ENCODE measurements at places on chromosomes 1 and 21.

DNA sequence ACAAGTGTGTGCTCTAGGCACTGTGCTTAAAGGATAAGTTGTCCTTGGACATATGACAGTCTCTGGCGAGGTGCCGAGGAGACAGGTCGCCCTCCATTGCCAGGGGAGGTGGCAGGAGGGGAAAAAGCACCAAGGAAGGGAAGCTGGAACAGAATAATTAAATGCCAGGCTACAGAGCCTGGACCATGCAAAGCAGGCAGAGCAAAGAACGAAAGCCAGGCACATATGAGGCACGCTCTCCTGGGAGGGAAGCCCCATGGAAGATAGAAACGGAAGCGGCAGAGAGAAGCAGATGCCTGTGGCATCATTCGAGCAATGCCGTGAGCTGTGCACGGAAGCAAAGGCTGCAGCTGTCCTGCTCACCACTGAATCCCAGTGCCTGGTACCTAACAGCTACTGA is 91.2 kb downstream of the JAK1 start:
- no peak for DNase-seq

GRCh38 chr1:168202941-168203654 is 22.7 kb upstream of the SFT2D2 start:
- no peak for DNase-seq

DNA sequence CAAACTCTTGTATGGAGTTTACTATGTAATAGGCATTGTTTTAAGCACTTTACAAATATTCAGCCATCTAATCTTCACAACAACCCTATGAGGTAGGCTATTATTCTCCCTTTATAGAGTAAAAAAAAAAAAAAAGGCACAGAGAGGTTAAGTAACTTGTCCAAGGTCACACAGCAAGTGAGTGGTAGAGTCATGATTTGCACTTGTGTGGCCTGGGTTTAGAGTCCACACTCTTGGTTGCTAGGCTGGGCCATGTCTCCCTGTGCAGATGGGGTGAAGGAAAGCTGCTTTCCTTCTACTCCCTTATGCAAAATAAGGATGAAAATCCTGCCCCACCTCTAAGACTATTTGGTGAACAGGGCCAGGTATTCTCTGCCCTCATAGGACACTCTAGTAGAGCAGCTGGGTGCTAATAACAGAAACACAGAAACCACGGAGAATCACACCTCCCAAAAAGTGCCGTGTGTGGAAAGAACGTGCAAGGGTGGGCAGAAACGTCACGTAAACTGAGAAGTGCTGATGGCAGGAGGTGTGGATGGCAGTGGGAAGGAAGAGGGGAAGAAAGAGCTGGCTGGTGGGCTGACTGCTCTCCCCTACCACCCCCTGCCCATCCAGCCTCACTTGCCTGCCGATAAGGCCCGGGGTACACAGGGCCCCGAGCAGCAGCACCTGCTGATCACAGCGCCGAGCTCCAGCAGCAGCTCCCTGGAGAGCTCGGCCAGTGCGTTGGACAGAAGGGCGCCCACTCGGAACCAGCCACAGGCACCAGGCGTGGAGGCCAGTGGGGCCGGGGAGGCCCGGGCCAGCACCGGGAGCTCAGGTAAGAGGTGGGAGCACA is 28.3 kb upstream of the VPS13D start:
- DNase-seq = no peak

- DNase-seq = no peak
Observed at GRCh38 chr1:224744521-224744920, 128.4 kb downstream of the CNIH3 start.

GRCh38 chr1:31381394-31382294 is 8.8 kb upstream of the FABP3 start:
- no peak for DNase-seq

DNA sequence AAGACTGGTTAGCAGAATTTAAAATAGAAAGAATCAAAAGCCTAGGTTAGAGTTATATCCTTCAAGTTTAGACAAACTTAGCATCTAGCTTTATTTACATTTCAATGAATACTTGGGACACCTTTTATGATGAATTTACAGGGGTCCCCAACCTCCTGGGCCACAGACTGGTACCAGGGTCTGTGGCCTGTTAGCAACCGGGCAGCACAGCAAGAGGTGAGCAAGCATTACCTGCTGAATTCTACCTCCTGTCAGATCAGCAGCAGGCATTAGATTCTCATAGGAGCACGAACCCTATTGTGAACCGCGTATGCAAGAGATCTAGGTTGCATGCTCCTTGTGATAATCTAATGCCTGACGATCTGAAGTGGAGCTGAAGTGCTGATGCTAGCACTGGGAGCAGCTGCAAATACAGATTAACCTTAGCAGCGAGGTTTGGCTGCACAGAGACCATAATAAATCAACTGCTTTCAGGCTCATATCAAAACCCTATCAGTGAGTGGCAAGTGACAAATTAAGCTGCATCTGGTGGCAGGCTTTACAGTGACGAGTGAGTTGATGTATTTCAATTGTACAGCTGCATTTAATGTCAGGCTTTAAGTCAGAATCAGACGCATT is 82.0 kb downstream of the UCHL5 start:
- DNase-seq = peak; percentile 38

- no peak for DNase-seq
Observed at GRCh38 chr1:18088077-18088594, 19.5 kb upstream of the IGSF21 start.

DNA sequence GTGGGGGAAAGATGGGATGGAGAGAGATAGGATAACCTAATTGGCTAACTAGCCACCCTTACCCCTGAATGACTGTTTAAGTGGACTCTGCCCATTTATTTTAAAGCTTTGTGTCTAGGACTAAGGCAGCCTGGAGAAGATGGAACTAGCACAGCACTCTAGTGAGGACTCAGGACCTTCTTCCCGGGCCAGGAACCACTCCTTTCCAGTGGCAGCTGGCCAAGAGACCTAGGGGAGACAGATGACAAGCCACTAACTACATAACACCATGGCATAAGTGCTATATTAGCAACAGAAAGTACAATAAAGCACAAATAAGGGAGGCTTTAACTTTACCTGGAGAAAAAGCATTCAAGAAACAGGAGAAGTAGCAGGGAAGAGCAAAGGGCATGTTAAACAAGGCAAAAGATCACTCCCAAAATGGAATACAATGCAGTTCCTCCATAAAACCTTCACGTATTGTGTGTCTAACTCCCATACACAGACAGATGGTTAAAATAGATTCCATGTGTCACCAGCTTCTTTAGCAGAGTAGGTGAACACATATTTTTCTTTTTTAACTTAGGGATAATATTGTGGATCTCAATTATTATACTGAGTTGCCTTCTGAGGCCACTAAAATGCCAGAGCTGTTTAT is 20.6 kb downstream of the CLCA1 start:
- no peak for DNase-seq

DNA sequence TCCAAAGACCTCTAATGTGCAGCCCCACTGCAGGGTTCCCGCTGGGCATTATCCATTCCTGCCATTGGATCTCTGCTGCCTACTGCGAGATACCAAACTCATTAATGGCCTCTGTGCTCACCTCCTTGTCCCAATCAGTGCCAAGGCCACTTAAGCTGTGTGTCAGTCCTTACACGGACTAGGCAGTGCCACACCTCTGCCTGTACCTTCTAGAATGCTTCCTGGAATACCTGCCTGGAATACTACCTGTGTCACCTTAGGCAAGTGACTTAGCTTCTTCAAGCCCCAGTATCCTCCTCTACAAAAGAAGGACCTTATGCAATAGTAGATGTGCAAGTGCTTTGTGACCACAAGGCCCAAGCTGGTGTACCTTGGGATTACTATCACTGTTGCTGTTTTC is 100.1 kb downstream of the FOXD2 start:
- no peak for DNase-seq

GRCh38 chr21:40049031-40049930 is 182.0 kb downstream of the PCP4 start:
- DNase-seq = no peak

GRCh38 chr1:85027242-85027983 is 20.9 kb downstream of the MCOLN3 start:
- DNase-seq = no peak

GRCh38 chr1:206566999-206567398 is 45.3 kb downstream of the EIF2D start:
- DNase-seq = no peak

- no peak for DNase-seq
Observed at GRCh38 chr1:23210963-23211362, 6.3 kb downstream of the HTR1D start.

DNA sequence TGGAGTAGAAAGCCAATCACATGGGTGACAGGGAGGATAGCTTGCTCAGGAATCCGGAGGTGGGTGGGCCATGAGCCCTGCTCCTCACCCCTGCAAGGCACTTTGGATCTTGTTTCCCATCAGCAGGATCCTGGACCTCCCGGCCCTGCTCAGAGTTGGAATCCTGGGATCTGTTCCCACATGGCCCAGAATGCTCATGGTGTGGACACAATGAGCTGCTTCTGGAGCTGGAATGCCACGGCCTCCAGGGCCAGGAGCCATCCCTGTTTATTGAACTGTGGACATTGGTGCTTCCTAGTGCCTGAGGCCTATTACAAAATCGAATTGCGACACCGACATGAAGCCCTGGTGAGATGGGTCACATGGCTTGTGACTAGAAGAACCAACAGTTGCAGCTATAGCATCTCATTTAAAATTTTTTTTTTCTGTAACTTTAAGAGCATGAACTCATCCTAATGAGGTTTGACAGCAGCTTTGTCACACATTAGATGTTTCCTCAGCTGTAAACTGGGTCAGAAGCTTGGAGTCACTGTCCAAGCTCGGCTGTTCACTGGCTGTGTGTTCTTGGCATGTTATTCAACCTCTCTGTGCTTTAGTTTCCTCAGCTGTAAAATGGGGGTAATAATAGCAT is 40.4 kb upstream of the GOLT1A start:
- DNase-seq = no peak

DNA sequence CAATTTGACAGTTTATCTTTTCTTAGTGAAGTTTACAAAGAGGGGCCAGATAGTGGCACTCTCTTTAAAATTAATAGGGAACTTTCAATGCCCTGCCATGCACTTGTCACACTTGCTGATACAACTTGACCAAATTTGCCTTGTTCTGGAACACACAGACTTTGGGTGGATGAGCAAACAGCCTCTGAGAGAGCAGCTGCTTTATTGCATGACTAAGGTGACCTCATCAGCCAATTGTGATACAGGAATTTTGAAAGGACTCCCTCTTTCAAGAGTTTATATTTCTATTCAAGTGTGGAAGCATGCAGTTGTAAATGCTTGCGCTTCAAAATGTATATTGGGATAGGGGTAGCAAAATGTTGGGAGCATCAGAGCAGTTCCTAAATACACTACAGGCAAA is 2.1 kb upstream of the RGS1 start:
- DNase-seq = no peak

- no peak for DNase-seq
Observed at GRCh38 chr1:236677641-236678235, 8.6 kb upstream of the ACTN2 start.

GRCh38 chr1:30304080-30304479 is 419.3 kb downstream of the MATN1 start:
- no peak for DNase-seq

GRCh38 chr1:200960948-200961340 is 62.6 kb downstream of the KIF21B start:
- no peak for DNase-seq

DNA sequence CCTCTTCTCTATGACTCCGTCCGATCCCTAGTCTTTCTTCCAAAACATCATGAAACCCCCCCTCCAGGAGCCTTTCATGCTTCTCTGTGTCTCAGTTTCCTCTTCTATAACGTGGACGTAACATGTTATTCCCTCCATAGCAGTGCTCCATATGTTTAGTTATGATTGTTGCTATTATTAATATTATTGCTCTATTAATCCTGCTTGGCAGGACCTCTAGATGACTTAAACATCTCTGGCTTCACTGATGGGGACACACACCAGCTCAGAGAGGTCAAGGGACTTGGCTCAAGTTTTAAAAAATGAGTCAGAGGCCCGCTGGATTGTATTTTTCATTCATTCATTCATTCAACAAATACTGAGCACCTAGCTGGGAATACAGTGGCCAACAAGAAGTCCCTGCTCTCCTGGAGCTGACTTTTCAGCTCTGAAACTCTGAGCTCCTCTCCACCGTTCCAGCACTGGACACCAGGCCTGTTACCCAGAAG is 404 bp upstream of the CPLANE2 start:
- DNase-seq = no peak

- no peak for DNase-seq
Observed at GRCh38 chr1:218718206-218718605, 373.1 kb downstream of the TGFB2 start.

DNA sequence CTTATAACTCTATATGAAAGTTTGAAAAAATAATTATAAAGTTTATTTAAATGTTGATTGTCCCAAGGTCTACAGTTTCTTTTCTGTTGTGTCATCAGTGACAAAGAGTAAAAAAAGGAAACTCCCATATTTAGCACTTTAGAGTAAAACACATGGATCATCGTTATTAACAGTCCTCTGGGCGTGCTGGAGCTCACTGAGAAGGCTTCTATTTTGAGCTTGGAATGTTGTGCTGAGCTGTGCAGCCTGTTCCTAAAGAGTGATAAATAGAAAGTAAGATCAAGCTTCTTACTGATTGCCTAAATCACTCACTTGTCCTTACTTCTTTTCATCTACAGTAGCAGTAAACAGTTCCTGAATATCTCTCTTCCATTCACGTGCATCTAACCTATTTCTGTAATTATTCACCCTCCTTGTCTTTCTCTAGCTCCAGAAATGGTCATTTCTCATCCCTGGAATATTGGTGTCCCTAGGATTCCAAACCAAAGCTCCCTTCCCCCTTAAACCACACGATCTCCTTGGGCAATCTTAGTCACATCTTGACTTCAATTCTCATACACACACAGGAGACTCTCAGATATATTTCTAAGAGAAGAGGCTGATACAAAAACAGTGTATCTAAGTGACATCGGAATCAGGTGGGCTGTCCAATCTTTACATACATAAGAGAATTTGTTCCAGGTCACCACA is 11.9 kb downstream of the GBP5 start:
- DNase-seq = no peak

- no peak for DNase-seq
Observed at GRCh38 chr1:156393095-156393494, 24.1 kb downstream of the RHBG start.

DNA sequence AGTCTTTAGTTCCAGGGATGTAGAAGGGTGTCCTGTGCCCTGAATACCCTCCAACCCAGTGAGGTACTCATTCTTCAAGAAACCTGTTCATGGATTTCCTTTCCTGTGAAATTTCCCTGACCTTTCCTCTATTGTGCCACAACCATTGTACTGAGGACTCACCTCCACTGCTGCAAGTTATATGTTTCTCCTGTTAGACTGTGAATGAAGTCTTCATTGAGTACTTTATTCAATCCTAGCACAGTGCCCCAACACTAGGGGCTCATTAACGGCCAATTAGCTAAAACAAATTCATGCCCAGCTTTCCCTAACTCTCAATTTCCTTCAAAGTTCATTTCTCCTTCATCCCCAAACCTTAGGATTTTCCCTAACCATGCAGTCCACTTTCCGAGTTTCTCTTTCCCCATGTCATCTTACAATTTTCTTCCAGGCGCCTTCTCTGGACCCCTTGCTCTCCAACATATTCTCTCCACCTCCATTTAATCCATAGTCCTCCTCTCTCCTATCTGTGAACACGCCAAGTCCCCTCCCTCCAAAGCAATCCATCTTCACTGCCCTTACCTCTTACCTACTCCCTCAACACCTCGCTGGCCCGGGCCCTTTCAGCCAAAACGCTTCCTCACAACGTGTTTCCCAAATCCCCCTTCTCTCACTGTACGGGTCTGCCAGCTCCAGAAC is 1.3 kb downstream of the TRIM33 start:
- DNase-seq = no peak

- no peak for DNase-seq
Observed at GRCh38 chr1:162110910-162111309, 41.4 kb downstream of the NOS1AP start.

- DNase-seq = no peak
Observed at GRCh38 chr1:40045766-40046165, 5.2 kb downstream of the CAP1 start.

All from SK-N-DZ (cell line).